DMS79 treated with DMSO at 0.1 percent for 48 hours (cell line): ENCODE measurements at places on chromosomes 2 and 18.

DNA sequence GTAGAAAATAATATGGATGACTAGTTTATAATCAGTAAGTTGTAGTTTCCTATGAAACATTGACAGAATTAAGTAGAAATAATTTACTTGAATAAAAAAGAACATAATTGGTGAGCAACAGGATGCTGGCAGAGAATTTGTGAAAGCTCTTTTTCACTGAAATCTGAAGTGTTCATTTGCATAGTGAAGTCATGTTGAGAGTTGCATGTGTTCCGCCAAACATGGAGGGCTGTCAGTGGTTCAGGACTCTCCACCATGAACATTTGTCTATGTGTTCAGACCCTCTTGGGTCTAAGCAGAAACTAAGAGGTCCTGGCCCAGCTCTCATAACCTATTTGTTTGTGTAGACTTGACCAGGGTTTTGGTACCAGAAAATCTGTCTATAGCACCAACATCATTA, 182.5 kb upstream of the LINC00305 start:
- DNase-seq: no peak

DNA sequence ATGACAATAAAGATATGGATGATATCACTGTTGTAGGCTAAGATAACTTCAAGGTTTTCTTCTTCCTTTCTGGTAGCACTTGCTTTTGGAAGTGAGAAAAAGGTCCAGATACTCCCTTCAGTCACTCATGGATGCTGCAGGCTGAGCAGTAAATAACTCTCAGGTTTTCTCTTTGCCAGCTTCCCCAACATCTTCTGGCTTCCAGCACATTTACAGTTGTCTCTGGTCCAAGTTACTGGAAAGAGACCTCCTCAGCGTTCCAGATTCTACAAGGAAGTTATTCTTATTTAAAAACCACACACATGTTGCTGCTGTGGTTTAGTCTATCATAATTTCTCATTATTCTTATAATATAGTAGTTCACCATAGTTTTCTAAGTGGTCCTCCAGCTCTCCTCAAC, 383.4 kb downstream of the PLCL1 start:
- no peak for DNase-seq

GRCh38 chr2:52933878-52934277, 833.7 kb upstream of the CHAC2 start:
- no peak for DNase-seq

DNA sequence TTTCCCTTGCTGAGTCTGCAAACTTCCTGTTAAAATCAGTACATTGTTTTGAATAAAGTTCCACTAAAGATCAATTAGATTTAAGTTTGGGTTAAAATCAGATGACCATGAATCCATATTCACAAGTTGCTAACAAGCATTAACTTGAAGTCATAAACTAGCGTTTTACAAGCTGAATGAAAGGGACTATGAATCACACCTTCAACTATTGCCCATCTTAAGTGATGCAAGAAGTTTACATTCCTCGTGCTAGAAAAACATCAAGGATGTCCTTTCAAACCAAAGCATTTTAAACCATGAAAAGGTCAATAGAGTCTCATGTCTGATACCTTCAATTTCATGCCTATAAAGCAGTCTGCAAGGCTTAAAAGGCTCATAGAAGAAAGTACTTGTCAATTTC, 257.2 kb upstream of the SYT4 start:
- no peak for DNase-seq

DNA sequence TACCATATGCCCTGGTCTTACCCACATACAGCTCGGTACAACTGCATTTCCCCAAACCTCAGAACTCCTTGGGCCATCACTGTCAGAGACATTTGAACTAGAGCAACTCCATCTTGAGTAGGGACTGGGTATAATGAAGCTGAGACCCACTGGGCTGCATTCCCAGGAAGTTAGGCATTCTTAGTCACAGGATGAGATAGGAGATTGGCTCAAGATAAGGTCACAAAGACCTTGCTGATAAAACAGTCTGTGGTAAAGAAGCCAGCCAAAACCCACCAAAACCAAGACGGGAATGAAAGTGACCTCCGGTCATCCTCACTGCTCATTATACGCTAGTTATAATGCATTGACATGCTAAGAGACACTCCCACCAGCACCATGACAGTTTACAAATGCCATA, 131.3 kb downstream of the PIK3C3 start:
- DNase-seq: no peak

DNA sequence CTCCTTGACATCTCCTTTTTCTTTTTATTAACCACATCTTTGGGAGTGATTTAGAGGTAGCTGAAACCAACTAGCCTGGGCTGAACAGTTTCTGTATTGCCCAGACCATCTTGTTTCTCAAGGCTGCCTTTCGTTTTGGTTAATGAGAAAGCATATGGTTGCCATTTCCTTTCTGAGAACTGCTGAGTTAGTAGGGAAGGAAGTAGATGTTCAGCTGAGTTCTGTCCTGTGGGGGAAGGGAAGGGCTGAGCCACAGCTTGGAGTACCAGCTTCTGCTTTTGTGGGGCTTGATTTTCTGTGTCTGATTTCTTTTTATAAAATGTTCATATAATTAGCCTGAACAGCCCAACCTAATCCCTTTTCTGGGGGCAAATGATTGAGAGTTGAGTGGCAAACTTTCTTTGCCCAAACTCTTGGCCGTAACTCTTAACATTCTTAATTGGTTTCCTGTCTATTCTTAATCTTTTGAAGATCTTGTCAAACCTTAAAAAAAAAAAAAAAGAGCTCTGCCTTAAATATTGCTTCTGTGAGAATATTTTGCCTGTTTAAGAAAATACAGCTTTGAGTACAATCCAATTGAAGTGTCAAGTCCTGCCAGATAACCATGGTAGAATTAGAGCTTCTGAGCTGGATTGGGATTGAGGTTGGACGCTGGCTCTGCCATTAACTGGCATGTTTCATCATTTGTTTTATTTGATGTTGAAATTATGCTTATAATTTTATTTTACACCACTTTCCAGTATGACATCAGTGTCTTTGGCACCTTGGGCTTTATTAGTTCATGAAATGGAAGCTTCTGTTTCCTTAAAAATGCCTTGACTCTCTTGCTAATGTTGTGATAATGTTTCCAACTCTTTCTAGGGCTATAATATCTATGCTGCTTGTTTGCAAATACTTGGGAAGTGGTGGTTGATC, 1.9 kb upstream of the NABP1 start:
- DNase-seq: no peak

DNA sequence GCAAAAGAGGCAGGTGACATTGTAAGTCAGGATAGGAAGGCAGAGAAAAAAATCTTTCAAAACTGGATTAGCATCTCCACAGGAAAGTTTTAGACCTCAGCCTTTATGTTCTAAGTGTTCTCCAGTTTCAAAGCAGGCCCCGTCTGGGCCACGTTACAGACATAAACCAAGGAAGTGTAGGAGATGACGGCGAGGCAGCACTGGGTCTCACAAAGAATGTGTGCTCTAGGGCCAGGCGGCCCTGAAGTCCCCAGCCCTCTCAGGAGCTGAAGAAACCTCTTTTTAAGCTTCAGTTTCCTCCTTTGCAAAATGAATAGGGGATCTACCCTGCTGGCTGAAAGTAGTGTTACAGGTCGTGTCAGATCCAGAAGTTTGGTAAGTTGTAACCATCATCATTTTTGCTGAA, 81.7 kb downstream of the SPRED2 start:
- DNase-seq: no peak

DNA sequence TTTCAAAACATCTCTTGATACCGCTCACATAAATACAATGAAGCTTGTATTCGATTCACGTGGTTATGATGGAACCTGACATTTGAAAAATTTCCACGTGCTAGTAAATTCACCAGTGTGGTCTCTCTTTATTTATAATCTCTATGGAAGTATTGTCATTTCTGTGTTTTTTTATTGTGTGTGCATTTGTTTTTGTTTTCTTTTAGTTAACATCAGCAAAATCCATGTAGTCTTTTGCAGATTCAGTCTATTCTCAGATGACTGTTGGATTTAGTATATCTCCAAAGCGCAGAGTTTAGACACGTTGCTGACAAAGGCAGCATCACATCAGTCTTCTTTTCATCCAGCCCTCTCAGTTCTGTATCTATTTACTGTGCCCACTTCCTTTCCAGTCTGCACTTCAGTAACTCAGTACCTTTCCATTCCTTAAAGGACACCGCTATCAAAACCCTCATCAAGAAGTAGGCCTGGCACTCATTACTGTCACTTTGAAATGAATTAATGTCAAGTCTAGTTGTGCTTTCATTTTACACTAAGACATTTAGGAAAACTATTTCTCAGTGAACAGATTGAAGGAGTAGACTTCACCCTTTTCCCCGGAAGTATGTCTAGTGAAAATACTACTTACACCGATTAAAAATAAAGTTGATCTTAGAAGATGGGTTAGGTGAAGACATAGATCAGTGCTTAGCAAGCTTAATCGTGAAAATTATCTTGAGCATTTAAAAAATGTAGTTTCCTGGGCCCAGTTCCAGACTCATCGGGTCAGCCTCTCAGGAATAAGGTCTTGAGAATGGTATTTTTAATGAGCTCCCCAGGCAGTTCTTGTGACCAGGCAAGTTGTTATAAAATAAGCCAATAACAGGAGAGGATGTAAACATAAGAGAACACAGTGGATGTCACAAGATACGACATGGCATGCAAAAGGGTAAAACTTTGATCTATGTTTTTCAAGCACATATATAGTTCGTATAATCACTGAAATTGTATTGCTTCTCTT, 506.8 kb upstream of the ZEB2 start:
- no peak for DNase-seq

GRCh38 chr2:37800176-37800858, 124.8 kb upstream of the RMDN2 start:
- no peak for DNase-seq

GRCh38 chr2:64119369-64119768, 24.9 kb downstream of the PELI1 start:
- no peak for DNase-seq

DNA sequence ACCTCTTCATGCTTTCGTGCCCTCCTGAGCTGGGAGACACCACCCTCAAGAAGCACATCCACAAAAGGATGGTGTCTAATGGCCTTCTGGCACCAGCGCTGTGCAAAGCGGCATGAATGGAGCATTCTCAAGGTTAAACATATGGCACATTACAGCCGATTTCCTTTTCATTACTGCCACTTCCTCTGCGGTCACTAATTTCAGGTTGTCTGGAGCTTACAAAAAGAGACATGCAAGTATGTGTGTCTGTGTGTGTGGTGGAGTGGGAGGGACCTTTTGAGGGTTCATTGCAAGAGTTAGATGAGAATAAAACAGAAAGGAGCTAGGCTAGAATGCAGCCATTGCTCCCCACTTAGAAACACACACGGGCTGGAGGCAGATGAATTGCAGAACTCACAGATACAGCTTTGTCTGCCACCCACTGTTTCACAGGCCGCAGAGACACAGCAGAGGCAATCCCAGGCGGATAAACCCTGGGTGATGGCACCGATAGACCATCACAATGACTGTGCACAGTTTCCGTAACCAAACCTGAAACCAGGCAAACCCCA, 76.0 kb downstream of the TGIF1 start:
- DNase-seq: peak; percentile 95

- no peak for DNase-seq
Observed at GRCh38 chr2:134788417-134788816, 50.0 kb upstream of the ACMSD start.

- no peak for DNase-seq
Observed at GRCh38 chr2:212711856-212712255, 173.3 kb upstream of the ERBB4 start.
